NCI-H1694 (cell line): ENCODE measurements at places on chromosomes 2 and 18.

DNA sequence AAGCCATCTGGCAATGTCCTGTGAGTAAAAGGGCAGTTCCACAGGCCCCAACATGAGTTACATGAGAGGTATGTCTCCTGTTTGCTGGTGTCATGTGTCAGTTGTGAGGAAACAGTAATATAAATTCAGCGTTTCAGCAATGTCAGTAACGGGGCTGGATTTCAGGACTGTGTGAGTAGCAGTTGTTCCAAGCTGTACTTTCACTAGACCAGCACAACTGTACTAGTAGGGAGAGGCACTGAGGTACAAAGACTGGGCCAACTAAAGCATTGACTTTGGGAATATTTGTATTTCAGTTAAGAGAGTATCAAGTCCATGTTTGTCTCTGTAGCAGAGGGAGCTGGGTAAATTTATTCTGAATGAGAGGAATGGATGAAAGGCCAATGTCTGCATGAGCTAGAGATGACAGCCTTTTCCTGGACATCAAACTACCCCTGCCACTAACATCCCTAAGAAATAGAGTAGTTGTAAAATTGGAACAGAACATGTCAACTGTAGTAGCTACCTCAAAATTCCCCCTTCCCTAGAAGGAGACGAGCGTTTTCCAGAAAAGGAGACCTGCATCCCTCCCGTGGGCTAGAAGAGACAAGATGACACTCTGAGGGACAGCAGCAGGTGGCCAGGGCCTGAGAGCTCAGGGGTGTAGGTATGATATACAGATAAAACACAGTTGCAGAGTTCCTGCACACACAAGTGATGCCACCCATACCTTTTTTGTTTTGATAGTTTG, 24.4 kb downstream of the EIF4E2 start:
- DNase-seq: no peak

- DNase-seq: no peak
Observed at GRCh38 chr2:126843081-126843480, 55.6 kb upstream of the TEX51 start.

DNA sequence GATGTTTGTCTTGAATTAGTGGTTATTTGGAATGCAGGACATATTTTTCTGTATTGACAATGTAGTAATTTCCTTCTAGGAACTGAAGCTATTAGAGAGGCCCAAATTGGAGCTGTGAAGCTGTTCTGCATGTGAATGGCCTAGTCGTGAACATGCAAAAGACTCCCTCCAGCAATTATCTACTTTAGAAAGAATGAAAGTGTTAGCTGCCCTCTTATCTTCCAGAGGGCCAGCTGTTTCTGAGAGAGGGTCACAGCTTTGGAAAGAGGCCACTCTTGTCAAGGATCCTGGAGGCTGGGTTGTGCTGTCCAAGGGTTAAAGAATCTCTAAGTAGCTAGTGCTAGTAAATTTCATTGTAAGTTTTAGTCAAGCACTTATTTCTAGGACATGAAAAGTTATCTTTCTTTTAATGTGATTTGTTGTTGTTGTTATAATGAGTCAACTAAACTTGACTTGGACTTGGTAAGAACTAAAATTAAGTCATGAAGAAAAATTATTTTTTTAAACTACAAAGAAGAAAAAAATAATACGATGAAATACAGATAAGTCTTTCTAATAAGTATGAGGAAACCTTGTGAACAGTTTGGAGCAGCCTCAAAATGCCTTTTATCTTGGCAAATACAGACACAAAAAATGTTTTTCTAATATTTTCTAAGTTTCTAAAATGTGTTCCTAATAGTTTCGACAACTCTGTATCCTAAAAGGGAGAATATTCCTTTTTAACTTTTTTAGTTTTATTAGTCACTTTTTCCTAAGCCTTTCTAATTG, 36.8 kb downstream of the DPP4 start:
- no peak for DNase-seq

DNA sequence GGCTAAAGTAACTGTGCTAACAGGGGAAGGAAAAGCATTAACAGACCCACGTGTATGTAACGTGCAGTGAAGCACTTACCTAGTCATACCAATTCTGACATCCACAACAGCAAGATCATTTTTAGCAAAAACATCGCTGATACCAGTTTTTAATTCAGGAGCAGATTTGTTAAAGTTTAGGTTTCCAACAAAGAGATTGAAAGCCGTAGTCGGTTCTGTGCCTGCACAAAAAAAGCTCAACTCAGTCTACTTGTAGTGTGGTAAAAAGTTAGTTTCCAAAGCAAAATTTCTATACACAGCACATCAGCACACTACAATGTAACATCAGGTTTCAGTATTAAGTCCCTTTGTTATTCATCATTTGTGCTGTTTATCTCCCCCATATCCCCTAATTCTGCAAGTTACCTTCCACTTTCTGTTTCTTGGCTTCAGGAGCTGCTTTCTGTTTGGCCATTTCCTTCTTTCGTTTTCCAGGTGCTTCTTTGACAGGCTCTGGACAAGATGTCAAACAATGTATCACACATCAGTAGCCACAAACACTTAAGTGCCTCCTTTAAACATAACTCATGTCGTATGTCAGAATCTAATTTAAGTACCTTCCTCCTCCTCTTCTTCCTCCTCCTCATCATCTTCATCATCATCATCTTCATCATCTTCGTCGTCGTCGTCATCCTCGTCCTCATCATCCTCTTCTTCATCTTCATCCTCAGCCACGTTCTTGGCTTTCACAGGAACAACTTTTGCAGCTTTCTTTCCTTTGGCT, 4.0 kb downstream of the NCL start:
- DNase-seq: no peak

GRCh38 chr2:74515981-74516633, 1.9 kb downstream of the TLX2 start:
- DNase-seq: no peak

- DNase-seq: no peak
Observed at GRCh38 chr2:239260546-239261327, 140.1 kb downstream of the HDAC4 start.

- no peak for DNase-seq
Observed at GRCh38 chr2:109694190-109694589, 80.0 kb downstream of the SOWAHC start.

DNA sequence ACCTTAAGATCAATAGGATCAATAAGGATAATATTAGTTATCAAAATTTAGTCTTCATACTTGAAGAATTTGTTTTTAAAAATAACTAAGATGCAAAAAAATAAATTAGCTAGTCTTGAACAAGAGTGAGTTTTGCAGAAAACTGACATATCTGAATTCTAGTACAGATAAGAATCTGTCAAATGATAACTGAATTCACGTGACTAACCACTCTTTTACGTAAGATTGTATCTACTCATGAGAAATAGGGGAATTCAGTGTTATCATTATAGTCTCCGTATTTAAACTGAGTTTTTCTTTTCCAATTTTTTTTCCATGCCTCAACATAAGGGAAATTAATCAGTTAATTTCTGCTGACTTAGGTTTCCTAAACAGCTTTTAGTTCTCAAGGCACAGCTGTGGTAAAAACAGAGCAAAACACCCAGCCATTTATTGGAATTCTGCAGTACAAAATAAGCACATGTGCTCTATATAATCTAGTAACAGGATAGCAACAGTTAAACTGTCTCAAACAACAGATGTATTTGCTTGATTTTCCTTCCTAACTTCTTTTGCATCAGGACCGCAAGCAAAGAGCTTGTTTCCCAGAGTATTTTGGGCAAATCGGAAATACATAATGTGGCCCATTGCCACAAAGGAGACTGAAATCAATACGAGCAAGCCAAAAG, 19.1 kb downstream of the SLC40A1 start:
- no peak for DNase-seq

- DNase-seq: no peak
Observed at GRCh38 chr2:237904831-237905599, 45.6 kb downstream of the RAMP1 start.

DNA sequence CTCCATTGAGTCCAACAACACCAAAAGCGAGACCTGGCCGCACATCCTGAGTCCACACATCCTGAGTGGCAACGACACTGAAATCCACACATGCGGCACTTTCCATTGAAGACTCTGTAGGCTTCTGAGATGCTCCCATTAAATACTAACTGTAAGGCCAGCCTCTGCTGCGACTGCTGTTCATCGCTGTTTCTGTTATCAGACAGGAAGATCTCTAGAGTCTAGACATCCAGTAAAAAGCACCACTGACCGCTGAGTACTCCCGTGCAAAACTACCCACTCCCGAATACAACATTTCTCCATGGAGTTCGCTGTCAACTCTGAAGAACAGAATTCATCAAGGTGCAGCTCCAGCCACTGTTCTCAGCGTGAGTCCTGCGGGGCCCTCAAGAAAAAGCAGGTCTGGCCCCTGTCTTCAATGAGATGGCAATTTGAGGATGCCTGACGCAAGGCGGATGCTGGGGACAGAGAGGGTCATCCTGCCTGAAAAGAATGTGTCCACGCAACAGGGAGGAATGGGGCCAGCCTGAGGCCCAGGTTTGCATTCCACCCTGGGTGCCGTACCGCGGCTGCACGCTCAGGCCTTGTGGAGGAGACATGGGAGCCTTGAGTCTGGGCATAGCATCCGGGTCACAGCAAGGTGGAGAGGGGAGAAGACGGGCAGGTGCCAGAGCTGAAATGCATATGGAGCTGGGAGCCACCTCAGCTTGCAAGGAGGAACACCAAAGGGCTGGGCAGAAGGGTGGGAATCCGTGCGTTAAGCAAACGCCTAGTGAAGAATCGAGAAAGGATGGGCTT, 61.9 kb downstream of the ZNF516 start:
- no peak for DNase-seq

GRCh38 chr18:31574359-31574758, 17.3 kb upstream of the TTR start:
- DNase-seq: no peak

GRCh38 chr18:53735526-53735925, 488.9 kb downstream of the MBD2 start:
- no peak for DNase-seq

- DNase-seq: peak; percentile 33
Observed at GRCh38 chr2:109482361-109482861, 131.4 kb downstream of the SEPTIN10 start.

- DNase-seq: no peak
Observed at GRCh38 chr2:175372704-175373701, 191.5 kb upstream of the ATP5MC3 start.

GRCh38 chr2:75153221-75153620, 46.1 kb downstream of the TACR1 start:
- DNase-seq: no peak

GRCh38 chr2:3637692-3638455, 20.1 kb upstream of the ALLC start:
- no peak for DNase-seq

- no peak for DNase-seq
Observed at GRCh38 chr2:48944956-48945355, 189.4 kb upstream of the LHCGR start.

- no peak for DNase-seq
Observed at GRCh38 chr2:200523604-200524003, 2.4 kb upstream of the SGO2 start.

DNA sequence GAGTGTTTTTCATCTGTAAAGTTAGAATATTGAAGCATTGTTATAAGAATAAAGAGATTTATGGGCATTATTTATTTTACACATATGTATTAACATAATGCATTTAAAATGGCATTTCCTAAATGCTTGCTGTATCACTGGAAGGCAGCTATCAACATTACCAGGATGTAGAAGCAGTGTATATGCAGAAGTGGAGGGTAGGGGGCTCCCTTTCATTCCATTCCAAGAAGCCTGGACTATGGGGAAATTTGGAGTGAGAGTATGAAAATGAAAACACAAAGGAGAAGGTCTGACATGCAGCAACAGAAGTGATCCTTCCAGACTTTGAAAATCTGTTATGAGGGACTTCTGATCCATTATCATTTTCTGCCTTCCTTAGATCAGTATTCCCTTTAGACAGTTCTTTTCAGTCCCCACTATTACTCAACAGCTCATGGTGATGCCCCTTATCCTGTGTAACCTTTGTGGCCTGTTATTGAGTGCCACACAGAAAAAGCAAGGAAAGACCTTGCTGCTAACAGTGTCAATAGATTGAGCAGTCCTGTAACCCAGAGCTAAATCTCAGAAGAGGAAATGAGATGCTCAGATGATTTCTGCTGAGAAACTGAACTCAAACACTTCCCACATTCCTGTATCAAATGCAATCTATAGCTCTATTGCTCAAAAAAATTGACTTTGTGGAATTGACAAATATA, 216.6 kb downstream of the HNMT start:
- no peak for DNase-seq

- DNase-seq: no peak
Observed at GRCh38 chr2:62705859-62706720, 577 bp downstream of the EHBP1 start.

DNA sequence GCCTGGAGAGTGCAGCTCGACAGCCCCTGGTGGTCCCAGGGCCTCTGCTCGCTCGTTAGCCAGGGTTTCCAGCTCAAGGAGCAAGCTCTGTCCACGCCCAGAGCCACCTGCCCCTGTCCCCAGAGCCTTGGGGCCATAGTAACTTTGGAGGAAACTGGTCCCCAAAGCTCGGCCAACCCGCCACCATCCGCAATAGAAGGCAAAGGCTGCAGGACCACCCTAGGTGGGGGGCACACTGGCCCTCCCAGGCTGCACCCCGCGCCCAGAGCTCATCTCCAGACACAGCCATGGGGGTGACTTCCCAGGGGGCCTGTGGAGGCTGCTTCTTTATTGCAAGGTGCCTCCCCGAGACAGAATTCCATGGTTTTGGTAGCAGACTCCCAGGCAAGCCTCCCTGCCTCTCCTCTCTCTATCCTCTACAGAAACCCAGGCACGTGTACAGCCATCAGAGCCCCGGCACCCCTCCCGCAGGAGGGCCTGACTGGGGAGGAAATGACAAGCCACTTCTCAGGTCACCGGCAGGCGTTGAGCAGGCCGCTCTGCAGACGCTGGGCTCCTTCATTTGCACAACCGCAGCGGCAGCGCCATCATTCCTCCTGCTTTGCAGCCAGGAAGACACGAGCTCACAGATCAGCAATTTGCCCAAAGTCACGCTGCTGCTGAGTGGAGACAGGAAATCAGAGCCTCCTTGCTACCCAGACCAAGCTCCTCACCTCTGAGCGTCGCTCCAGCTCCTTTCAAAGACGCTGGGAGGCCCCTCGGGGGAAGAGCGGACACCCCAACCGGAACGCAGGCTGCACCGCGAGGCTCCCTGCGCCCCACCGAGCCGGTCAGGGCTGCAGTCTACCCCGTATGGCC, 80.2 kb downstream of the NDUFA10 start:
- DNase-seq: no peak

- no peak for DNase-seq
Observed at GRCh38 chr2:125418483-125418882, 1237.5 kb upstream of the GYPC start.

GRCh38 chr18:5951515-5952091, 56.3 kb upstream of the TMEM200C start:
- DNase-seq: no peak

- DNase-seq: no peak
Observed at GRCh38 chr2:152247337-152247695, 71.8 kb upstream of the STAM2 start.
